ENCODE measurements at places on chromosomes 2 and 18.

DNA sequence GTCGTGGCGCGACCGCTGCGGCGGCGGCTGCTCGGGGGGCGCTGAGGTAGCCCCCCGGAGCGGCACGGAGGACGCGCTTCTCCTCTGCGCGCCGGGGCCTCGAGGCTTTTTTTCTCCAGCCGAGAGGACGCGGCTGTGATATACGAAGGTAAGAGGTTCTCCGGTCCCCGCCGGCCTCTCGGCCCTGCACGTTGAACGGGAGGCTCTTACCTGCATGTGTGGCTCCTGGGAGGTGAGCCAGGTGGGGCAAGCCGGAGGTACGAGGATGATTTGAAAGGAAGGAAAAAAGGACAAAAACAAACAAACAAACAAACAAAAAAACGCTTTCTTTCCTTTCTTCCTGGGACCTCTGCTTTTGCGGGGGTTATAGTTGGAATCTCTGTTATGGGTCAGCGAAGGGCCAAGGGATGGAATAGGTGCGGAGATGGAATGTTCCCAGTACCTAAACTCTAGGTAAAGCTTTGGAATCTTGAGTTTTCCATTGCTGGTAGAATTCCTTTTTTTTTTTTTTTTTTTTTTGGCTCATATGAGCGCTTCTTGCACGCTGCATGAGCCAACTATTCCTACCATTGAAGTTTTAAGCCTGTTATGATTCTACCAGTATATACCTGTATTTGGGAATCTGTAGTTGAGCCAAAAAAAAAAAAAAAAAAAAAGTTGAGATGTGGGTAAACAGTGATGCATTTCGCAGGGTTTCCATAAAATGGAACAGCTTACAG is 674 bp downstream of the PTPN4 start:
- DNase-seq: no peak

DNA sequence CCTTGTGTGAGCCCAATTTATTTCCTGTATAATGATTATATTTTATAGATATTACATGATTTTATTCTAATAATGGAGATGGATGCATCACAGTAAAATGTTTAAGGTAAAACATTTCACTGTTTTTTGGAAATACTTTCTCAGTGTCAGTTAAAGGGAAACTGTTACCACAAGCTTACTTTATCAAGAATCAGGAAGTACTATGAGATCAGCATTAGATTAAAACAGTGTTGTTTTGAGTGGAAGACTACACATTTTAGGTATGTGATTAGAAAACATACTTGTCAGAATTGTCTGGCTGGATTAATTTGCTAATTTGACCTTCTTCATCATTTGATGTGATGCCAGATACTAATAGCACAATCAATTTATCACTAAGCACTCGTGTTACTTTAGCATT is at the start of gene HRH4:
Gene HRH4 (plus strand): TSS at position 250 of the 400 bp plus-strand sequence. CDS start 92 bp downstream, at position 342.
- DNase-seq: no peak

DNA sequence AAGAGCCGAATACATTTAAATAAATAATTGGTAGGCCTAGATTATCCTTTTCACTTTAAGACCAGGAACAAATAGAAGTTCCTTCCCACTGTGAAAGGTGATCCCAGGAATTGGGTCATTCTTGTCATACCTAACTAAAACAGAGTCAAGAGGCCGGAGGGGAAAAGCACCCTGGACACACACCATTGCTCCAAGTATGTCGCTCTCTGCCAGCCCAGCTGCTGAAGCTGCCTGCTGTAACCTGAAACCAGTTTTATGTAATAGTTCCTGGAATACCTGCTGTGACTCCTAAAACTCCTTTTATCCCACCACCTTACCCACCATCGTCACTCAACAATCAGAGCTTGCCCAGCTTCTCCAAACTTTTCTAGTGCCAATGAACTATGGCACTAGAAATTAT is 217.1 kb downstream of the PTPRM start:
- DNase-seq: no peak

GRCh38 chr2:48414980-48415835 is 114.7 kb upstream of the STON1 start:
- DNase-seq: no peak

- no peak for DNase-seq
Measured at GRCh38 chr2:46857871-46858701, 57.5 kb downstream of the MCFD2 start.

GRCh38 chr2:152083202-152083875 is 15.5 kb downstream of the CACNB4 start:
- no peak for DNase-seq

GRCh38 chr2:216389570-216389969 is 17.3 kb upstream of the MARCHF4 start:
- no peak for DNase-seq

- DNase-seq: no peak
Measured at GRCh38 chr2:148720501-148721001, 76.0 kb downstream of the EPC2 start.

GRCh38 chr2:155368934-155369333 is 670.4 kb downstream of the KCNJ3 start:
- peak; percentile 1 for DNase-seq

DNA sequence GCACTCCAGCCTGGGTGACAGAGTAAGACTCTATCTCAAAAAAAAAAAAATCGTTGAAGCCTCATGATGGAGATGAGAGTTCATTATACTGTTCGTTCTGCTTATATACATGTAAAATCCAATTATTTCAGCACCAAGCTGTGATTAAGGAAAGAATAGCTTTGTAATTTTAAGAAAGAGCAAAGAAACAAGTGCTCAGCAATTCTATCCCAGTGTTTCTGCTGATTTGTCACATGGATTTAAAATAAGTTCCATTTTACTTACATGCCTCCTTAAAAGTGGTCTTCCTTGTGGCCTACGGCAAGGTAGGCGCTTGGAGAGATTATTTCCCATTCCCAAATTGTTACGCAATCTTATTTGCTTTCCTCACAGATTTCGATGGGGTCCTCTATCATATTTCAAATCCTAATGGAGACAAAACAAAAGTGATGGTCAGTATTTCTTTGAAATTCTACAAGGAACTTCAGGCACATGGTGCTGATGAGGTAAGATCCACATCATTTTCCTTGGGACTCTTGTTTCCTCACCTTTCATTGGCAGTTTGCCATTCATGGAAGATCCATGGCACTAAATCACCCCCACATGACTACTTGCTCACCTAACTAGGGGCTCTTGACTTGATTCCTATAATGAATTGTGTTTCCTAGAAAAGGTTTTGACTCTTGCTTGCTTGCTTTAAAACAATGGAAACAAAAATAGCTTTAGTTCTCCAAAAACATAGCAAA is 11.5 kb downstream of the ARPC2 start:
- DNase-seq: no peak

DNA sequence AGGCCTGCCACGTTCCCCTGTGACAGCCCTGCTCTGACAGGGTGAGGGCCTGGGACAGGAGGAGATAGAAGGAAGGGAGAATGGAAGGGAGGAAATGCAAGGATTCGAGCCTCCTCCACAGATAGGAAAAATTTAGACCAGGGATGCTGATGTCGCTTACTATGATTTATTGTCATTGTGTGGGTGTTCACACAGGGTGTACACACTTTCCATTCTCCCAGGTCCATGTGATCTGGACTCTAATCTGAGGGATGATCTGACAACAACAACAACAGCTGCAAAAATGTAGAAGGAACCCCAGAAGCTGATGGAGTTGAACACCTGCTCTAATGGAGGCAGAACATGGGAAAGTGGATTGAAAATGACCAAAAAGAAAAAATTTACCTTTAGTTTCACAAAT is 231.7 kb upstream of the TNP1 start:
- no peak for DNase-seq

- no peak for DNase-seq
Measured at GRCh38 chr2:8740136-8740535, 58.3 kb downstream of the ID2 start.

- DNase-seq: no peak
Measured at GRCh38 chr2:182897137-182897536, 30.7 kb upstream of the FRZB start.

- DNase-seq: no peak
Measured at GRCh38 chr2:189629531-189630453, 31.5 kb upstream of the ASNSD1 start.

- DNase-seq: no peak
Measured at GRCh38 chr2:88597168-88597567, 30.1 kb downstream of the EIF2AK3 start.

GRCh38 chr2:75108937-75109482 is 90.3 kb downstream of the TACR1 start:
- no peak for DNase-seq

Data from CD4-positive, alpha-beta T cell treated with Interleukin-12 subunit alpha and Interleukin-12 subunit beta, for 1 hour (primary cell).